Right ventricle myocardium inferior (tissue), 1 donor: ENCODE measurements at places on chromosomes 1 and 21. TPM values are rescaled to one million over a fixed set of nuclear protein-coding genes. Genes with fewer than 3 reads are reported as not detected.
A peak's percentile ranks its signal among the peaks of the same experiment; 100 is the strongest.

DNA sequence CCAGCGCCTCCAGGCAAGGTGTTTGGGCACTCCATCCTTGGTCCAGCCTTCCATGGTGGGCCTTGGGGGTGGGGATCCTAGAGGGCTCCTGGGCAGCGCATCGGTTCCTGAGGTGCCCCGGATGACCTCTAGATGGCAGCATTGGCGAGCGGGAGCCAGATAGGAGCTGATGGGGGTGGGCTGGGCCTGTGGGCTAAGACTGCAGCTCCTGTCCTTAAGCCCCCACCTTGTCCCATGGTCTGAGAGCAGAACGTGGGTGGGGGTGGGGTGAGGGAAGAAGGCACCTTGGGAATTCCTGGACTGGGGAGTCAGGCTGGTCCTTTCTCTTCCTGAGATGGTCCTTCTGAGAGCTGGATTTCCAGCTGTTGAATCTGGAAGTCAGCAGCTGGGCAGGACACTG is 93.4 kb upstream of the CSF3R start:
- DNase-seq: peak; percentile 80

- DNase-seq: peak; percentile 41
Measured at GRCh38 chr1:1123581-1124507, 8.0 kb upstream of the C1orf159 start.

DNA sequence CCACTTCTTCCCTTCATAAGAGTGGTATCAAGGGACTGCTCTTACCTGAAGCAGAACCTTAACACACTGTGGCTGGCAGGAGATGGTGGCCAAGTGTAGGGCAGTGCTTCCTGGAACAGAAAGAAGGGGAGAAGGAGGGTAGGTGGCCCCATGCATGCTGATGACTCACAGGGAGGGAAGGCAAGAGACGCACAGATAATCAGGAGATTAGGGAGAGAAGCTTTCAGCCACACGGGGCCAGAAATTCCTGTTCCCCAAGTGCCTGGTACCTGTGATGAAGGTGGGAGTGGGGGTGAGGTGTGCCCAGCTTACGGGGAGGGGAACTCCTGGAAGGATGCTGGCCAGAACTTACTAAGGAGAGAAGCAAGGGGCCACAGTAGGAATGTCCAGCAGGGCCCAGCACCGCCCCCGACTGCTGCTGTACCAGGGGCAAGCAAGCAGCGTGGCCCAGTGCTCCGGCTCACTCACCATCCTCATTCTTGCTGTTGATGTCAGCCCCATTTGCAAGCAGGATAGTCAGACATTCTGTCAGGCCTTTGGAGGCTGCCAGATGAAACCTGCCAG is 7.7 kb downstream of the ANKRD35 start:
- no peak for DNase-seq

ARHGEF2 gene
- 61.8 TPM for total RNA-seq

PDIK1L gene
- total RNA-seq: 4.0 TPM
